ENCODE measurements at places on chromosomes 11 and 22.

DNA sequence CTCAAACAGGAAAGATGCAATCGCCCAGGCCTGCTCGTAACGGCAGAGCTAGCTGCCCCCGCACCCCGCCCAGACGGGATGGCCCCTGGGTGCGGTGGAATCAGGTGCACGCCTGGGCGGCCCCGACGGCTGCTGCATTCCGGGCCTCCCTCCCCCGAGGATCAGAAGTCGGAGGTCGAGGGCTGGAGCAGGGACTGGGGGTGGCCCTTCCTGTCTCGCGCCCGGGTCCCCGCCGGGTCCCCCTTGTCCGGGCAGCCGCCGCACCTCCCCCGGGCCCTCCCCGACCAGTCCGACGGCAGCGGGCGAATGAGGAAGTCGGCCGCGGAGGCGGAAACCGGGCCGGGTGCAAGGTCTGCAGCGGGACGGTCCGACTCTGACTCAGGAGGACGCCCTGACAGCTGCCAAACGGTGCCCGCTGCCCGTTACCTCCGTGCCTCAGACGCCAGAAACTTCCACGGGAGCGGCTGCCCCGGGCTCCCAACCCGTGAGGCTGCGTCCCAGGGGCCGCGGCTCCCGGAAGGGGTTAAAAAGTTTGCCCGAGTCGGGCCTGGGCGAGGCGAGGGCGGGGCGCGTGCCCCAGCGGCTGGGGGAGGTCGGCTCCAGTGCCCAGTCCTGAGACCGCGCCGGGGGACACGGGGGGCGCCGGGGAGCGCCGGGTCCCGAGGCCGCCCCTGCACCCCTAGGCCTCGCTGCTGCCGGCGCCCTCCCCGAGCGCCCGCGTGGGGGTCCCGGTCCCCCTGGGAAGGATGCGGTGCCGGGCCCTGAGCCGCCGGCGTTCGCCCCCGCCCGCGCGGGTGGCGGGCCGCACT, 663 bp downstream of the MYH9 start:
- DNase-seq, result no peak

DNA sequence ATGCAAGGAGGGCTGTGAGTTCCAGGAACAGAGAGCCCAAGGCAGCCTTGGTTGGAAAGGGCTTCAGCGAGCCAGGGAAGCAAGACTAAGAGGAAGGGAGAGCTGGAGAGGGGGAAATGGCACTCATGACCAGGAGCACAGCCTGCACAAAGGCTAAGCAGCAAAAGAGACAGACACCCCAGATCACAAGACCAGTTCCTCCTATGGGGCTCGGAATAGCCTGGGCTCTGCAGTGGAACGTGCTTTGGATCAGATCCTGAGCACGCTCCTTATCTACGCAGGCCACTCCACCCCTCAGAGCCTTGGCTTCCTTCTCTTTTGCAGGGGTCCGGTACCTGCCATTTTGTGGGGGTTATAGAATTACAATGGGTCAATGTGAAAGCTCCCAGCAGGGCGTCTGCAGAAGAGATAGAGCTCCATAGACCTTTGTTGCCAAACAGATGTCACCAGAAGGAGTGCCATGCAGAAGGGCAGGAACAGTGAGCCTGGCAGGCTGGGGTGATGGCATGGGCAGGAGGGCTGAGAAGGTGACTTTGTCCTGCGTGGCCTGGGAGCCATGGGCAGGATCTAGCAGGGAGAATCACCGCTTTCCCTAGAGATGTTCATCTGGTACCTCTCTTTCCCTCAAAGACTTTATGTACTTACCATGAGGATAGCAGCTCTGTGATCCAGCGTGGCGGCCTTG, 33.8 kb downstream of the ZC3H7B start:
- no peak for DNase-seq

- DNase-seq, result no peak
These were observed 5.3 kb downstream of the CPT1B start for GRCh38 chr22:50572965-50573364.

GRCh38 chr11:68414496-68415221, 45.9 kb upstream of the PPP6R3 start:
- DNase-seq, result no peak

DNA sequence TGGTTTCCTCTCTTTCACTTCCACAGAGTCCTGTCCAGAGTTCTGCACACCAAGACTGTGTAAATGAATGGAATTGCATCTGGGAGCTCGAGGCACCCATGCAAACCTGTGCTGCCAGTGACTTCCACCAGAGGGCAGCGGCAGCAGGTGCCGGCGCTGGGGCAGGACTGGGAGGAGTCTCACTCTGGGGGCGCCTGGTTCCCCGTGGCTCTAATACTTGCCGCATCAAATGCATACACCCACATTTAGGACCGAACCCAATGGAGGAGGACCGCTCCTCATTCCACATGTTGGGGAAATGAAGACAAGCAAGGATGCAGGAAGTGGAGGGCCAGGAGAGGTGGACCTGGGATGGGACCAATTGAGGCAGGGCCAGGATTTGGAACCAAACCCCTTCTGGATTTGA, 1.1 kb upstream of the CD6 start:
- peak; percentile 78 for DNase-seq

DNA sequence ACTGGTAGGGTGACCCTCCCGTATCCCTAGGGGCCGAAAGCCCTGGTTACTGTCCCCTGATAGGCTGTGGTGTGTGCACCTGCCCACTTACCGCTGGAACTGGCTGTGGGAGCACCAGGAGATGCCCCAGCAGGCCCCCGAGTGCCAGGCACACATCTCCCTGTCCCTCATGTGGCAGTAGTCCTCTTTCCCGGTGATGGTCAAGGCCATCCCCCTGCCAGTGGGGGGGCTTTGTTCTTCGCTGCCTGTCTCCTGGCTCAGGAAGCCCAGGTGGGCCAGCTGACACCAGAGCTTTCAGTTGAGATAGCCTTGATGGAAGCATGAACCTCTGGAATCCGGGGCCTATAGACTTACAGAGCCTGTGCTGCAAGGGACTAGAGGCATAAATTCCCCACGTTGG, 100.5 kb downstream of the MPPED1 start:
- DNase-seq, result no peak

DNA sequence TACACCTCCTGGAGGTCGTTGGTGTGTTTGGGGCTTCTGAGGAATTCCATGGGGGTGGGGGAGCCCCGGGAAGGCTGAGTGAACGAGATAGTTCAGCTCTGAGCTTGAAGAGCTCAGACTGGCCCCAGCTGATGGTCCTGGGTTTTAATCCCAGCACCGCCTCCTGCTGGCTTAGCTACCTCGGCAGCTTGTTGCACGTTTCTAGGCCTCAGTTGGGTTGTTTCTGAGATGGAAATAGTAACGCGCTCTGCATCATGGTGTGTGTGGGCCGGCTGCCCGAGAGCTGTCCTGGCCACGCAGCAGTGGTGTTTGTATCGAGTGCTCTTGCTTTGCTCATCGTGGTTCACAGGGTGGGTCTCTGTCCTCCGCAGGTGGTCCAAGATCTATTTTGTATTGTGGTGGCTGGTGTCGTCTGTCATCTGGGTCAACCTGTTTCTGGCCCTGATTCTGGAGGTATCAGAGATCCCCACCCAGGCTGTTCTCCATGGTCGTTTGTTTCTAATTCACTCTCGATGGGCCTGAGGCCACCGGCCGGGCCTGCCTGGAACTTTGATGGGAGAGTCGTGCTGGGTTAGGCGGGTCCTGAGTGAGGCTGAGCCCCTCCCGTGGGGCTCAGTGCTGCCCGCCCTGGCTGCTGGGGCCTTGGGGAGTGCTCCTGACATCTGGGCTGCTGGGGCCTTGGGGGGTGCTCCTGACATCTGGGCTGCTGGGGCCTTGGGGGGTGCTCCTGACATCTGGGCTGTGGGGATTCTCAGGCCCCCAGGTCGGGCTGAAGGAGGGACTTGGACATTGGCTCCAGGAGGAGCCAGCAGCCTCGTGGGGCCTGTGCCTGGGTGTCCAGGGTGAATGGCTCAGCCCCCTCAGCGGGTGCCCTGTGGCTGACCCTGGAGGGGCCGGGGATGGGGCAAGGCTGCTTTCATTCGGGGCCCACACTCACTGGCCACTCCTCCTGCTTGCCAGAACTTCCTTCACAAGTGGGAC, 37.7 kb downstream of the TPCN2 start:
- DNase-seq, result no peak

DNA sequence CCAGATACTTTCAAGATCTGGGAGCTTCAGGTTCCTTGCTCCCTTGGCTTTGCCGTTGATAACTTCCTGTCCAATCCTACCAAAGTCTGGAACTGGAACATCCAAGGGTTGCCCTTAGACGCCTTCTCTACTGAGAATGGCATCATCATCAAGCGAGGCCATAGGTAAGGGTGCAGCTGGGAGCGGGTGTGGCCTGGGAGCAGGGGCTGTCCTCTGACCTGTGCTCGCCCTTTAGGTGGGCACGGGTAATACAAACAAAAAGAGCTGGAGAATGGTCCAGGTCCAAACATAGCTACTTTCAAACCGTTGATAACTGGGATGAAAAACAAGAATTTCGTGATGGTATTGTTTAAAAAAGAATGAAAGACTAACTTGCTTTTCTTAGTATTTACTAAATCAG, 25.0 kb downstream of the CASP12 start:
- no peak for DNase-seq

DNA sequence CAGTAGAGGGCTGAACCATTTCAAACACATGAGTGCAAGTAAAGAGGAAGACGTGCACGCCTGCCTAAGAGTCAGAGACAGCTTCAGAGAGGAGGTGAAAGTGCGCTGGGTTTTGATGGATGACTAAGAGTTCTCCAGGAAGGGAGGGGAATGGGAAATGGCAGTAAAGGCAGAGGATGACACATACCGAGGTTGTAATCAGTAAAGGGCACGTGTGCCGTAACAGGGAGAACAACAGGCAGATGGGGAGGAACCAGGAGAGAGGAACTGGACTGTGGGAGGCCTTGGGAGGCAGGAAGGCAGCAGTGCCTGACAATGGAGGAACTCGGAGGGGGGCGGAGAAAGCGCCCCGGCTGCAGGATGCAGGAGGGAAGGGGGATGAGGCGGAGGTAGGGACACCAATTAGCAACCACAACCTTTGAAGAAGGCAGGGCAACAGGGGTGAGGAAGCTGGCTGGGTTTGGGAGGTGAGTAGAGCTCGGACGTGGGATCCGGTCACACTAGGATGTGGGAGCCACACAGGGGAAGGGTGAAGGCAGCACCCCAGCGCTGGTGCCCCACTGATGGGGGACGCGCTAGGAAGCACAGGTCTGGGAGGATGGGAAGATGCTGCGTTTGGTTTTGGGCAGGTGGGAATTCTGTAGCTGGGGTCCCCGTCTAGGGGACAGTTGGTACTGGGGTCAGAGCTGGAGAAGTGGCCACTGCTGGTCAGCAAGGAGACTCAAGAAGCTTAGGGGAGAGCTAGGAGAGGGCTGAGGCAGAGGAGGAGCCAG, 67.4 kb downstream of the SCUBE1 start:
- no peak for DNase-seq

DNA sequence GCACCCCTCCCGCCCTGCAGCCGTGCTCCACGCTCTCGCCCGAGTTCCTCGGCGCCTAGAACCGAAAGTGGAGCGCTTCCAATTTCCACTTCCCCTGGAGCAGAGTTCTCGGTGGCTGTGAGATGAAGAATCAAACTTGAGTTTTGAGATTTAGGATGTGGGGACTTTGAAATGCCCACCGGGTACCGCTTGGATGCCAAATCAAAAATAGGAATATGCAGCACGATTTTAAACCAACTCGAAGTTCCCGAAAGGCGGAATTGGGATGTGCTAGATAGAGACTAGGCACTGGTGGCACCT, 569 bp downstream of the POLA2 start:
- peak; percentile 16 for DNase-seq

GRCh38 chr22:41512421-41513194, 31.7 kb downstream of the POLR3H start:
- no peak for DNase-seq

GRCh38 chr22:33835265-33835664, 85.0 kb downstream of the LARGE1 start:
- no peak for DNase-seq

DNA sequence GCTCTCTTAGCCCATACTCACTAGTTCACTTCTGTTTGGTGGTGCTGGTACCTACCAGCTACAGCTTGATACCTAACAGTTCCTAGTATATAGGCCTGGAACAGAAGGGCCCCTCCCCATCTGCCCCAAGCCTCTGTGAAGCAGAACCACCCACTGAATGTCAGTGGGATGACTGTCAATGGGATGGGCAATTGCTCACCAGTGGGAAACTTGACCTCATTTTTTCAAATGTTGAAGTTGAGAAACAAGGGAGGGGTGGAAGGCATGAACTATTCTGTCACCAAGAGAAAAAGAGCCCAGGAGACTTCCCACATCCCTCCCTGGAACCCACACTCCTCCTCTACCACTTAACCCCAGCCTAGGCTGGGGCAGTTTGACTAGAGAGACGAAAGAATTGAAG, at the start of gene NLRP10:
TSS of gene NLRP10 (minus strand) at position 62 of the 400 bp plus-strand sequence. CDS start 1,952 bp downstream, outside the sequence.
- no peak for DNase-seq

DNA sequence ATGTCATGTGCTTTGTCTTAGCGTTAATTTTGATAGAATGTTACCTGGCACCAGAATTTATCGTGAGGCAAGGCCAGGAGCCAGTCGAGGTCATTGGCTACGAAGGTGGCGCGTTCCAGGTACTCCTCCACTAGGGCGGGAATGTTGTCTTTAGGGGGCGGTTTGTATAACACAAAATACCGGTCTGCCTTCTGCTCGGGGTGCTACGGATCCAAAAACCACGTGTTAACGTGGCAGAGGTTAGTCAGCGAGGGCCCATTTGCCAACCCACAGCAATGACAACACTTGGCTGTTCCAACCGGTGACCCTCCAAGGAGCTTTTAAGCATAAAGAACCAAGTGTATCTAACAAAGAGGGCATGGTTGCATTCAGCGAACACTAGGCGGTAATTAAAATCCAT, 12.5 kb downstream of the ASCC2 start:
- DNase-seq, result no peak

- DNase-seq, result no peak
These were observed 35.3 kb downstream of the MACROD1 start for GRCh38 chr11:64130618-64131017.

DNA sequence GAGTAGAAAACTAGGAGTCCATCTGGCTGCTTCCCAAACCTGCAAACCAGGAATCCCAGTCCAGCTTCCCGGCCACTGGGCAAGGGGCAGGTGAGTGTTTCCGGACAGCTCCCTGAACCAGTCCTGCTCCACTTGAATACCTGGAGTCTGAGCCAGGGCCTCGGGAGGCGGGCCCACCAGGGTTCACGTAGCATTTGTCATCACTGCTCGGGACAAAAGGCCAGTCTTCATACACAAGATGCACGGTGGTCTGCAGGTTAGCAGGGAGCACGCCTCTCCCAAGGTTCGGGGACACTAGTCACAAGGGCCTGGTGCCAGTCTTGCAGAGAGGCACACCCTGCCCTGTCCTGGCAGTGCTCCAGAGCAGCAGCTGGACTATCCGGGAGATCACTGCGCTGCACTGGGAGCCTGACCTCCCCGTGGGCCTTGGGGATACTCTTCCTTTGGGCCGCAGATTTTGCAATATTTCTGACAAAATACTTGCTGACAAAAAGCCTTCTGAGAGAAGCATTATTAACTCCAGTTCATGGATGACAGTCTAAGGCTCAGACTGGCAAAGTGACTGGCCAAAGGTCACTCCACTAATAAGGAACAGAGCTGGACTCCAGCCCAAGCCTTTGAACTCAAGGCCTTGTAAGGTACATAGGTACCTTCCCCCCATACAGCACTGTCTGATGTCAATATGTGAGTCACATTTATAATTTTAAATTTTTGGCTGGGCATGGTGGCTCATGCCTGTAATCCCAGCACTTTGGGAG, 25.1 kb downstream of the CD6 start:
- no peak for DNase-seq
